CD4-positive, alpha-beta T cell (primary cell): ENCODE measurements at places on chromosomes 5 and 9. TPM values are rescaled to one million over a fixed set of nuclear protein-coding genes. Genes with fewer than 3 reads are reported as not detected.

DNA sequence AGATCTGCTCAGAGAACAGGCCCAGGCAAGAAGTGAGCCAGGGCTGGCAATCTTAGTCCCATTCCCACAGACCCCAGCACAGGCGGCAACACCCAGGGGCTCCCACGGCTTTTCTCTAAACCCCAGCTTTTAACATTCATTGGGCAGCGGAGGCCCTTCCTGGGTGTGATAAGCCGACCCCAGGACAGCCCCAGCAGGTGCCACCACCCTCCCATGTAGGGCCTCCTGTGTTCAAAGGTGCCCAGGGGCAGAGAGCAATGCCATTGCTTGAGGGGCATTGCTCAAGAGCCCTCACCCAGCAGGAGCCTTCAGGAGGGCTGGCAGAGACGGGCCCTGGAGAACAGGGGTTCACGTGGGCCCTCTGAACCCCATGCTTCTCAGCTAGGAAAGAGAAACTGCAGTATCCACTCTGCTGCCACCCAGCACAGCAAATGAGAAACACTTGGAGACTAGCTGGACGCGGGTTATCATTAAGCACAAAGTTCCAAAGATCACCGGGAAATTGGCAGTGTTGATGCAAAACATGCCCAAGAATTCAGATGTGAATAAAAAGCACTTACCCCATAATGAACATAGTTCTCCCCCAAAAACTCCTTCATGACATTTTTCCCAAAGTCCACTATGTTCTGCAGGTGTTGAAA lies 13.9 kb downstream of the IPPK start:
- no peak overlapping the region for H3K27ac ChIP-seq
- no peak for DNase-seq
- H3K4me3 ChIP-seq: no peak overlapping the region
- peaks cover 54% of the 10 kb centered on the region for H3K36me3 ChIP-seq
- no peaks in the 10 kb centered on the region for H3K27me3 ChIP-seq

DNA sequence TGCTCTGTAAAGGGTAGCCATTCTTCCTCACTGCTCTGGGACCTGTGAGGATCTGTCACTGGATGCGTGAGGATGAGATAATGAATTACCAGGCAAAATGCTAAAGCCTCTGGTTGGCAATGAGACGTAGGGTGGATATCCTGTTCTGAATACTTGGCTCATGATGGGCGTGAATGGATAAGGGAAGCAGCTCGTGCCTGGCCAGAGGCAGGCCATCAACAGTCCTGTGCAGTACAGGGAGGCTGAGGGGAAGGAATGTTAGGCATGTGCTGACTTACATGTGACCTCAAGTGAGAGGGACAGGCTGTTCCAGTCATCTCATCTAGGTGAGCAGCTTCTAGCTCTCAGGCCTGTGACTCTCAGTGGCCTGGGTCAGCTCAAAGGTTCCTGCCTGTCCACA lies 172.8 kb downstream of the CARTPT start:
- DNase-seq: no peak
- H3K27ac ChIP-seq: no peak overlapping the region
- H3K4me1 ChIP-seq: no peaks in the 10 kb centered on the region
- no peak overlapping the region for H3K4me3 ChIP-seq
- peaks cover 11% of the 10 kb centered on the region for H3K27me3 ChIP-seq
- H3K36me3 ChIP-seq: no peaks in the 10 kb centered on the region

DNA sequence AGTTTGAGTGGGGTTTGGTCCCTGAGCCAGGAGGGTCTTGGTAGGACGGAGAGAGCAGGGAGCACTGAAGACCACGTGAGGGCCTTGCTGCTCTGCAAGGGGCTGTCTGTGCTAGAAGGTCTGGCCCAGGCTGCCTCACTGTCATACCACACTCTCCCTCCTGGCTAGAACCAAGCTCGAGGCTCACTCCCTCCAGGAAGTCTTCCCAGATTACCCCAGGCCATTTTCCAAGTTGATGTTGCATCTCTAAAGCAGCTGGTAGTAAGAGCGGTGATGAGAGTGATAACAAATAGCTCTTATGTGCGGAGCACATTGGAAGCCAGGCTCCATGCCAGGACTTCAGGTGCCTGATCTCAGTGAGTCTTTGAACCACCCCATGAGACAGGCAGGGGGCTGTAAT lies 6.6 kb downstream of the MYMK start:
- H3K36me3 ChIP-seq: no peaks in the 10 kb centered on the region
- H3K4me1 ChIP-seq: no peaks in the 10 kb centered on the region
- DNase-seq: no peak
- H3K27ac ChIP-seq: no peak overlapping the region

GRCh38 chr5:145792840-145793239 lies 42.3 kb downstream of the PRELID2 start:
- H3K27ac ChIP-seq: no peak overlapping the region
- DNase-seq: no peak
- H3K36me3 ChIP-seq: no peaks in the 10 kb centered on the region
- no peaks in the 10 kb centered on the region for H3K4me1 ChIP-seq

The GADD45G gene
- total RNA-seq: 16.1 TPM

The TEK gene
- not detected for total RNA-seq
